ENCODE measurements at places on chromosomes 2 and 18.

DNA sequence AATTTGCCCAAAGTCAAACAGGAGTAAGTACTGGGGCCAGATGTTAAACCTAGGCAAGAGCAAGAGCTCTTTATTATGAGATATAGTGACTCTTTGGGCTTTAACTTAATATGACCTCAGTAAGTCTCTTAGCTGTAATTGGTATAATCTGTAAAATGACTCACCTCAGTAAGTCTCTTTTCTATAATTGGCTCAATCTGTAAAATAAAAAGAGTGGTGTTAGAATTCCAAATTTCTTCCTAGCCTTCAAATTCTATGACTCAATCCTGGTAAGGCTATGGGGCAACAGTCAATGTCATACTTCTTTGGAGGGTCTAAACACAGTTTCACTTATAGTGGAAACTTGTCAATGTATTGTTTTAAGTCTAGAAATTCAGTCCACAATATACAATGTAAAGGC lies 1608.9 kb upstream of the PIK3C3 start:
- DNase-seq: no peak

- no peak for DNase-seq
These were observed 47.7 kb upstream of the EHBP1 start for GRCh38 chr2:62657783-62658182.

DNA sequence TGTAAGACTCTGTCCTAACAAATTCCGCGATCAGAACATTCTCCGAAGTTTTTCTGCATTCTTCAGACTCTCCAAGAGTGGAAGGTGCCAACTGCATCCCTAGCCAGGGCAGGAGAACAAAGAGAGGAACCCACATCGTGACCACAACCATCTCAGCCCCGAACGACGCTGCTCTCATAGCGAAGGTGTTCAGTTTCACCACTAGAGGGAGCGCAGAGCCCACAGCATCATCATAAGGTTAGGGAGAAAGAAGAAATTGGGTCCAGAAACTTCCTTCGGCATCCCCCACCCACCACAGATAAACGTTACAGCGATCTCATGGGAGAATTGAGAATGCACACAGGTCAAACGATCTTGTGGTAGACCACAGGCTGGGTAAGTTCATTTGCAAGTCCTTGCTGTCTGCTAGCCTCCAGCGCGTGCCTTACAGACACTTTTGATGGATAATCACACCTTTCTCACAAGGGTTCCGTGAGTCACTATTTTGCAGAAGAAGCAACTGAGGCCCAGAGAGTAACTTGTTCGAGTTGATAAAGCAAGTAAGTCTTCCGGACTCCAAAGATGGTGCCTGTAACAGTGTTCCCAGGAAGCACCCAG lies 53.7 kb upstream of the ARL4C start:
- DNase-seq: peak; percentile 26

- no peak for DNase-seq
These were observed 491.8 kb downstream of the KCNJ3 start for GRCh38 chr2:155190342-155190741.

DNA sequence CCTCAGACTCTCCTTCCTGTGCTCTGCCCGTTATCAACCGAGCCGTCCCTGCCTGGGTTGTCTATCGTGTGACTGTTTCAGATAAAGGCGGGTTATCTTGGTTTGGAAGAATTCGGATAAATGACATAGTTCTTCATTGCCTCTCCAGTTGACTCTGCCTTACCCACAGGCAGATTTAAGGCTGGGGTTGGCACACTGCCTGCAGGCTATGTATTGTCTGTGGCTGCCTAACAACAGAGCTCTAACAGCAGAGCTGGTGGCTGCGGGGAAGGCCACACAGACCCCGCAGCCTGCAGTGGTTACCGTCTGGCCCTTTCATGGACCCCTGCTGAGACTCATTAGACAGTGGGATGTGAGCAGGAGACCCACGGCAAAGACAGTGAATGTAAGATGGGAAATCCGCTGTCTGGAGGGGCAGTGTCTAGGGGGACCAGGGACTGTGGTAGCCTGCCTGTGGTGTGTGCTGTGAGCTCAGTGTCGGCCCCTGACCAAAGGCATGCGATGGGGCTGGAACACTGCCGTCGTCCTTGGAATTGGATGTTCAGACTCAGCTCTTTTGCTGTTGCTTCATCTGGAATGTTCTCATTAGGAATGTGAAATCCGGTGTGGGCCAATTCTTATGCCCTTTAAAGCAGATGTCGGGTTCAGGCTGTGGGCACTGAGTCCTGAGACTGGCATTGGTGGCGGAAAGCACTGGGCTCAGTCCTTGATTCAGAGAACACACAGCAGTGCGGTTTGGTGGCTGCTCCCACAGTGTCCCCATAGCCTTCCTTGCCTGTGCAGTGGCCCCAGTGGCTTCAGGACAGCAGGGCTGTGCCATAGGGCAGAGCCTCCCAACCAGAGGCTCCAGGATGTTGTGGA lies 44.5 kb downstream of the SH3RF3 start:
- DNase-seq: no peak

GRCh38 chr2:80012061-80012460 lies 292.5 kb downstream of the LRRTM1 start:
- no peak for DNase-seq
